Stimulated activated CD4-positive, alpha-beta T cell treated with anti-CD3 and anti-CD28 coated beads, Interleukin-2, amount 100 ng/mL, for 48 hours (primary cell): ENCODE measurements at places on chromosomes 1 and 21.
A peak's percentile ranks its signal among the peaks of the same experiment; 100 is the strongest.

GRCh38 chr1:20530306-20530705 is 22.1 kb upstream of the FAM43B start:
- DNase-seq, result no peak

GRCh38 chr1:59978026-59978425 is 51.5 kb upstream of the CYP2J2 start:
- DNase-seq, result no peak

DNA sequence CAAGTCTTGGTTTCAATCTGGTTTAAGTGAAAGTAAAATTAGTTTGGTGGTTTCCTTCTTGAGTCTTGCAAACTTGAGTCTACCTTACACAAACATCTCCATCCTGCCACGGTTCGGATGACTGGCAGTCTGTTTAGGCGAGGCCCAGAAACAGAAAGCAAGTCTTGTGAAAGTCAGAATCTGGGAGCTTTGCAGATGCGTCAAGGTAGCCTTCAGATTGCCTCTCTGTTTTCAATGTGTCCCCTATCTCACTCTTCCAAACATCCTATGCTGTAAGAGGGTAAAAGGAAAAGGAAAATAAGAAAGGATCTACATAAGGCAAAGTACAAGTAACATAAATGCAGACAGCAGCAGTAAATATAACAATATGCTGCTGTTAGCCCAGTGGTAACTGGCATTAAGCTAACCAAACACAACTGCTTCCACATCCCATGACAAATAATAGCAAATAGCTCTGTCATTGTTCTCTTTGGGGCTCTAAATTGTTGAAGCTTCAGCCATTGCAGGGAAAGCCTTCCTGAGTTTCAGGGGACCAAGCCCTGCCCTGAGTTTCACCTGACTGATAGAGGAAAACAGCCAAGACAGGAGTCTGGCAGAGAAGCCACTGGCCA is 26.2 kb upstream of the C1orf105 start:
- DNase-seq, result peak; percentile 51

- DNase-seq, result no peak
Measured at GRCh38 chr1:246800756-246801155, 76.5 kb downstream of the SCCPDH start.

- no peak for DNase-seq
Measured at GRCh38 chr1:12593621-12594066, 24.4 kb downstream of the DHRS3 start.

GRCh38 chr1:22673486-22674409 is 20.7 kb downstream of the C1QB start:
- DNase-seq, result peak; percentile 24

- no peak for DNase-seq
Measured at GRCh38 chr1:56215086-56215485, 364.3 kb downstream of the PLPP3 start.

DNA sequence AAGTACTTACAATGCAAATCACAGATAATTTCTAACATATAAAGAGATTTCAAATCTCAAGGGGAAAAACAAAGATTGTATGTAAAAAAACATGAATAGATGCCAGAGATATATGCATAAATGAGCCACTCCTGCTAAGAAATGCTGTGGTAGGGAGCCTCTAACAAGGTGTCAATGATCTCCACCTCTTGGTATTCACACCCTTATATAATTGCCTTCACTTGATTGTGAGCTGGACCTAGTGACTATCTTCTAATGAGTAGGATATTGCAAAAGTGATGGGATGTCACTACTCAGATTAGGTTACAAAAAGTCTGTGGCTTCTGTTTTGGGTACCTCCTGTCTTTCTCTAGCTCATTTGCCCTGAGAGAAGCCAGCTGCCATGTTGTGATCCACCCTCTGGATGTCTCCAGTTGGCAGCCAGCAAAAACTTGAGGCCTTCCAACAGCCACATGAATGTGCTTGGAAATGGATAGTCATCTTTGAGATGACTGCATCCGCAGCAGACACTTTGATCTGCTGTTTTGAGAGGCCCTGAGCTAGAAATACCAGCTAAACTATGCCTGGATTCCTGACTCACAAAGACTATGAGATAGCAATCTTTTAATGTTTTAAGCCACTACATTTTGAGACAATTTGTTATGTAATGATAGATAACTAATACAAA is 196.1 kb upstream of the FGGY start:
- DNase-seq, result no peak

- DNase-seq, result no peak
Measured at GRCh38 chr1:67582625-67583461, 102.2 kb upstream of the GADD45A start.

DNA sequence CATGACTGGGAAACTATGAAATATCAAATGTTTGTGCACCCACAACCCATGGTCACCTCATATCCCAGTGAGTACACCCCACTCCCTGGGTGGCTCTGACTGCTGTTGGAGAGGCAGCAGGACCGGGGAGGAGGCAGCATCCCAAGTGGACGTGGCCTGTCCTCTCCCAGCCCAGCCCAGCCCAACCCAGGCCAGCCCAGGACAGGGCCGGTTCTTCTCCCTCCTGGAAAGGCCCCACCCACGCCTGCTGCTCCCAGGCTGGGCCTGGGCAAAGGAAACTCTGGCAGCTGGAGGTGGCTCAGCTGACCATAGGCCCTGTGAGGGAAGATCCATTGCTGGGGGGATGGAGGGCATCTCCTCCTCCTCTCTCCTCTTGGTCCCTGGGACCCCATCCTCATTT is 19.1 kb downstream of the MATN1 start:
- no peak for DNase-seq

DNA sequence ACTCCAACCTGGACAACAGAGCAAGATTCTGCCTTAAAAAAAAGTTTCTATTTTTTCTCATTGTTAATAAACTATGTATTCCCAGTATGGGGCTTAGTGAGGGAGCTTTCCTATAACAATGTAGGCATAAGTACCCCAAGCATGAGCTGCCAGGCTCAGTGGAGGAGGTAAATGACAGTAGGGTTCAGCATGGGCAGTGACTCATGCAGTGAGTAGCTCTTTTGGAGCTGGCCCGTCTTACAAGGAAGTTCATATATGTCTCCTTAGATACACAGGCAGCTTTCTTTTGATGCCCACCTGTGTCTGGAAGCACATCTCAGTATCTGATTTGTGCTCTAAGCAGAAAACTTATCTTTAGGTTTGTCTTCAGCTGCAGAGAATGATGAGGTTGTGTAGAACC is 57.9 kb downstream of the ZNF678 start:
- DNase-seq, result no peak

DNA sequence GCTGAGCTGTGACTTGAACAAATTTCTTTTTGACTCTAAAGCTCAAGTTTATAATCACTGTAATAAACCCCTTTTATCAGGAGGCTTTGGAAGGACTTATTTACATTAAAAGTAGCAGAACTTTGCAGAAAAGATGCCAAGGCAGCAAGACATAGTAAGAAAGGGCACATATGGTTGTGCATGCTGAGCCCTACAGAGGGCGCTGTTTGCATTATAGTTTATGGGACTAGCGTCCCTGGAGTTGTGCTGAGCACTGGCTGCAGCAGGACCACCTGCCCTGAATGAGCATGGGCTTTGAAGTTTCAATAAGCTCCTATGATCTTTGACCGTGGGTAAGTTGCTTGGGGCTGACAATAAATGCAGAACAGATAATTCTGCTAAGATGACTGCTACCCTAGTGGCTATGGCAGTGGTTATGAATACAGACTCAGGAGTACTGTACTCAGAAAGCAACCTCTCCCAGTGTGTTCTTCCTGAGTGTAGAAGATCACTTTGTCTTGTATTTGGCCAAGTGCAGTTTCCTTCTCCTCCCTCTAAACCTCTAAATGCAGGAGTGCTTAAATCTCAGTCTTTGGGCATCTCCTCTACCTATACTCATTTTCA is 45.4 kb upstream of the USP1 start:
- DNase-seq, result peak; percentile 13

- no peak for DNase-seq
Measured at GRCh38 chr1:7006996-7007871, 222.0 kb downstream of the CAMTA1 start.

DNA sequence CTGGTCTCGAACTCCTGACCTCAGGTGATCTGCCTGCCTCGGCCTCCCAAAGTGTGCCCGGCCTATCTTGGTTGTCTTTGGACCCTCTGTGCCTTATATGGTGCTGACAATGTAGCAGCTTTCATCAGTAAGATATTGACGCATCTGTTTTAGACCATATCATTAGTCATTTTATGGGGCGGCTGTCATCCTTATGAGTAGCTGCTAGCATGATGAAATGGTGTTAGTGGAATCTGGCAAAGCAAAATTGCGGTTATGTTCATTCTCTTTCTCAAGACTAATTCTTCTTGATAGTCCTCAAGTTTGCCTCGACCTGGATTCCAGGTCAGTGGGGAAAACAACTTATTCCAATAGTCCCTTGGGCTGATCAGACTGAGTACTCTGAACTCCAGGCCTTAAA is 199.9 kb downstream of the PRDM2 start:
- DNase-seq, result no peak

DNA sequence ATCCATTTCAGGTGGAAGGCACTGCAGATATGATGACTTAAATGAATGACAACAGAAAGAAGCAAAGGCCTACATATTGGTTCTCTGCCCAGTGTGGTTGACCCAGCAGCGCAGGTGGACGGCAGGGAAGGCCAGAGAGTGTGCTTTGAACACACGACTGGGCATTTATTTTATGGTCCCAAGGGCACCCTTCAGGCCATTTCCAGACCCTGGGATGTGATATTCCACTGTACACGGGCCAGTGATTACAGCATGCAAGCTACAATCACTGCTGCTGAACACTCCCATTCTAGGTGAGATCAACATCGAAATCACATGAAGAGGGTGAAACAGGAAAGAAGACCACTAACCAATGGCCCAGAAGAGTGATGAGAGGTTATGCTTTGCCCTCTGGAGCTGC is 33.8 kb downstream of the PCNX2 start:
- no peak for DNase-seq

DNA sequence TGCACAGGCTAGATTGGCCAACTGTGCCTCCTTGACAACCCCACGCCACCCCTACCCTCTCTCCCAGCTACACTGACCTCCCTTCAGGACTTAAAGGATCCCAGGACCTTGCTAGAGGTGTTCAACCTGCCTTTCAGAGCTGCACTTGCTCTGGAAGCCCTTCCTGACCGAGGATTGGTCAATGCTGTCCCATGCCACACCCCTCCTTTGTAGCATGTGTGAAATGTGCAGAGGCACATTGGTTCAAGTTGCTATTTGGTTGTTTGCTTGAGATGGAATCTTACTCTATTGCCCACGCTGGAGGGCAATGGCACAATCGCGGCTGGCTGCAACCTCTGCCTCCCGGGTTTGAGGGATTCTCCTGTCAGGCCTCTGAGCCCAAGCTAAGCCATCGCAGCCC is 21.8 kb downstream of the ACTA1 start:
- DNase-seq, result no peak
